ENCODE measurements at places on chromosomes 3 and 15.

- peak; percentile 84 for DNase-seq
Observed at GRCh38 chr3:138915503-138916498, 31.1 kb downstream of the FOXL2 start.

DNA sequence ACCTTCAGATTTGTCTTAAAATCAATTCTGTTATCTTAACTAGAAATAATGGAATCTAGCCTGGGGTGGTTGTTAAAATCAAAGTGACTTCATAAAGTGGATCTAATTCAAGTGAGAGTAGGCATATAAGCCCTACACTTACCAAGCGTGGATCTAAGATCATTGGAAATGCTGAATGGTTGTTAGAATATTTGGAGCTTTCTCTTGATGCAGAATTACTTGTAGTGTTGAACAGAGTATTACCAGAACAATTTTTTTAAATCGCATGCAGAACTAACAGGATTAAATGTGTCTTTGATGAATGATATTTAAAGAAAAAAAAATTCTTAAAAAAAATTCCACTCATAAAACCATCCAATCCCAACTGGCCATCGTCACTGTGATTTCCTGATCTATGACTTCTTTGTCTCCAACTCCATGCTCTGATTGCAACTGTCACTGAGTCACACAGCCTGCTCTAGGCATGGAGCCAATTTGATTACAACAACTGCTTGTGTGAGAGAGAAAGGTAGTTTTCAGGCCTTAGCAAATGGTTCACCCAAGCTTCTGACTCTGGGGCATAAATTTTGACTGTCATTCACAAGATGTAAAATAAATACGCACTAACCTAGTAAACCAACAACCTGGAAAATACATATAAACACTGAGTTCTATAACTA, 25.9 kb upstream of the SPRED1 start:
- DNase-seq: no peak

GRCh38 chr3:13495921-13496723, 16.0 kb downstream of the HDAC11 start:
- peak; percentile 62 for DNase-seq

- peak; percentile 16 for DNase-seq
Observed at GRCh38 chr3:179149406-179149867, 1.3 kb downstream of the PIK3CA start.

- DNase-seq: no peak
Observed at GRCh38 chr15:29637555-29637954, 184.7 kb downstream of the TJP1 start.
